Activated CD8-positive, alpha-beta memory T cell treated with anti-CD3 and anti-CD28 coated beads, Interleukin-2, amount 50 U/mL, for 4 hours (primary cell): ENCODE measurements at places on chromosomes 3 and 15.

GRCh38 chr3:13179181-13179580 is 106.0 kb upstream of the IQSEC1 start:
- DNase-seq: no peak

DNA sequence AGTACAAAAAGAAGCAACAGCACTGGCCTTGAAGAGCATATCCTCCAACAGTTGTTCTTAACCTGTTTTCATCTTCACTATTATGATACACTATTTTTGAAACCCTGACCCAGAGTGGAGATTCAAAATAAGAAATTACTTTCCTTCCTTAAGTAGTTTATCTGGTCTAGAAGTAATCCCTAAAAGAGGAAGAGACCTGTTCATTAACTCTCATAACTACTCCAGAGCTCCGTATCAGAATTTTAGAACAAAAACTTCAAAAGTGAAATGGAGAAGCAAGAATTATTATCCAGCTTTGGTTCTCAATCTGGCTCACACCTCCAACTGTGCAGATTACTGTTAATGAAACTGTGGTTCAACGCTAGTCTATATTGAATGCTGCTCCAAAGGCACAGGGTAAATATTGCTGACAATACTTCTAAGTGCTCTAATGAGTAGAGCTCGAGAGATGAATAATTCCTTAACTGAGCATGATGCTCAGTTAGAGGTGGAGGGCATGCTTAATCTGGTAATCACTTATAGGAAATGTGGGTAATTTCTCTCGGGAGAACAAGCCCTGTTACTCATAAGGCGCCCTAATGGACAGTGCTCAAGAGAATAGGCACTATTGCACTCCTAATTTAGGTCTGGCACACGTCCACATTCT is 5.2 kb downstream of the LCMT2 start:
- DNase-seq: no peak

DNA sequence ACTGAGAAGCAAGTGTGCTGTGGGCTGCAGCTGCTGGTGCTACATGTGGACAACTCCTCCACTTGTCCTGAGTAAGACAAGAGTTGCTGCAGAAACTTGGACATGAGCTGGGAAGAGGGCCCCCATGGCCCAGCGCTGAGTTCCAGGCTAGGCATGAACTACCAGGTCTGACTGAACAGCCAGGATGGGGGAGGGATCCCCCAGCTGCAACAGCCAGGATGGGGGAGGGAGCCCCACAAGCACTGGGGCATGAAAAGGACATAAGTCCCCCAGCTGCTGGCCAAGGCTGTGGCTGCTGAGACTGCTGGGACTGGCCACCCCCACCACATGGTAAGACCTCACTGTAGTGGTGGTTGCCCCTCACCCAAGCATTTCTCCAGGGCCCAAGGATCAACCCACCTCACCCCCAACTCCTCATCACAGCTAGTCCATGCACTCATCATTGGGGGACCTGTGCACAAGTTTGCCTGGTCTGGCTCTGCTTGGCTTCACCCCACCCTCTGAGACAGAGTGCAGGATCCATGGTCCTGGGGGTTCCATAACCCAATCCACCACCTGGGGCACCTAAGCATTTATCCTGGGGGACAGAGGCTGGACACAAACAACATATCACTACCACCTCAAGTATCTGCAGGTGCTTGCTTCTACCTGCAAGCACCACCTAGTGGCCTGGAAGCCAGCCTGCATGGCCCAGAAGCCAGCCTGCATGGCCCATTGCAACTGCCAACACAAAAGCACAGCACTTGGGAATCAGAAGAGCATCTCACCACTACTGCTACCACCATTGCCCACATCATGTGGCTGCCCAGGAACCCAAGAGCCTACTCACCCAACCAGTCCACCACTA is 84.5 kb upstream of the STT3B start:
- no peak for DNase-seq

GRCh38 chr3:48584836-48585235 is 10.3 kb downstream of the COL7A1 start:
- no peak for DNase-seq

- no peak for DNase-seq
Observed at GRCh38 chr3:9776896-9777693, 7.3 kb upstream of the CAMK1 start.

GRCh38 chr3:102069211-102069662 is 219.9 kb downstream of the NFKBIZ start:
- DNase-seq: no peak
